ENCODE measurements at places on chromosomes 13 and 19.

DNA sequence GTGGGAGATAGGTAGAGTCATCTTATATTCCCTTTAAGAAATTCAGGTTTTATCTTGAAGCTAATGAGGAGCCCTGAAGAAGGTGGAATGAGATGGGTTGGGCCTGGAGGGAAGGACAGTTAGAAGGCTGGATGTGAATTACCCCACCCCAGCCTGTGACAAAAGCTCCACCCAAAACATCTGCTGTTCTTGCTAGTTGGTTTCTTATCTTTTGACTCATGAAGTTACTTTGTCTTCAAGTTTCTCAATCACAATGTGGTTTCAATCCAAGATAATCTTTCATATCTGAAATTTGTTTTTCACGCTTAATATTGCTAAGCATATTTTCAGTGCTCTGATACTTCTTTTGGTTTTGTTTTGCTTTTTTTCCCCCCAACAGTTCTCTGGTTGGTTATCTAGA, 38.3 kb upstream of the HMGB1 start:
- H3K4me1 ChIP-seq, result no peaks in the 10 kb centered on the region
- no peak overlapping the region for H3K4me3 ChIP-seq
- no peaks in the 10 kb centered on the region for H3K36me3 ChIP-seq
- no peak overlapping the region for H3K27ac ChIP-seq
- no peaks in the 10 kb centered on the region for H3K27me3 ChIP-seq

- H3K27me3 ChIP-seq, result no peaks in the 10 kb centered on the region
- no peaks in the 10 kb centered on the region for H3K4me1 ChIP-seq
- peaks cover 5% of the 10 kb centered on the region for H3K36me3 ChIP-seq
- DNase-seq, result no peak
- no peak overlapping the region for H3K4me3 ChIP-seq
Observed at GRCh38 chr13:113999618-113999910, 25.7 kb upstream of the C13orf46 start.

DNA sequence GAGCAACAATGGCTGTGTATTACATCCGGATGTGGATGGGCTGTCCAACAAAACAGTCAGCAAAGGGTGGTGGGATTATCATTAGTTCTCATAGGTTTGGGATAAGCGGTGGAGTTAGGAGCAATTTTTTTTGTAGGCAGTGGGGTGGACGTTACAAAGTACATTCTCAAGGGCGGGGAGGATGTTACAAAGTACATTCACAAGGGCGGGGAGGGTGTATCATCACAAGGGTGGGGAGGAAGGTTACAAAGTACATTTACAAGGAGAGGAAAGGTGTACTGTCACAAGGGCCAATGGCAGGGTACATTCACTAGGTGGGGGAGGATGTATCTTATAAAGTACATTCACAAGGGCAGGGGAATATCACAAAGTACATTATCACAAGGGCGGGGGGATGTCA, 20.8 kb upstream of the ZNF561 start:
- H3K27me3 ChIP-seq, result no peaks in the 10 kb centered on the region
- DNase-seq, result no peak
- peaks cover 14% of the 10 kb centered on the region for H3K36me3 ChIP-seq
- H3K27ac ChIP-seq, result no peak overlapping the region
- H3K4me1 ChIP-seq, result no peaks in the 10 kb centered on the region

DNA sequence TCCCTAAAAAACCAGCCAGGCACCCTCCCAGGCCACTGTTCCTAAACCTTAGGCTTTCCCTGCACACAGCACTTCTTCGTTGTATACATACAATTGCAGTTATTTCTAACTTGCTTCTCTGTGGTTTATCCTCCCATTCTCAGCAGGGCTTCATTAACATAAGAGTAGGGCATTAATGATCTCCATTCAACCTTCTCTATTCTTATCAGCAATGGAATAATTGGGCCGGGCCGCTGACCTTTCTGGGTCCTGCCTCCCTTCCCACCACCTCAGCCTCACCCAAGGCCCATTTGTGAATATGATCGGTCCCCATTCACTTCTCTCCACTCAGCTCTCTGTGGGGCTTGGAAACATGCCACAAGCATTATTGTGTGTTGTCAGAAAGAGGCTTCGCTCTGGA, 184.2 kb downstream of the SUCLA2 start:
- H3K4me3 ChIP-seq, result no peak overlapping the region
- H3K36me3 ChIP-seq, result no peaks in the 10 kb centered on the region
- no peaks in the 10 kb centered on the region for H3K4me1 ChIP-seq
- DNase-seq, result no peak
- no peaks in the 10 kb centered on the region for H3K27me3 ChIP-seq

DNA sequence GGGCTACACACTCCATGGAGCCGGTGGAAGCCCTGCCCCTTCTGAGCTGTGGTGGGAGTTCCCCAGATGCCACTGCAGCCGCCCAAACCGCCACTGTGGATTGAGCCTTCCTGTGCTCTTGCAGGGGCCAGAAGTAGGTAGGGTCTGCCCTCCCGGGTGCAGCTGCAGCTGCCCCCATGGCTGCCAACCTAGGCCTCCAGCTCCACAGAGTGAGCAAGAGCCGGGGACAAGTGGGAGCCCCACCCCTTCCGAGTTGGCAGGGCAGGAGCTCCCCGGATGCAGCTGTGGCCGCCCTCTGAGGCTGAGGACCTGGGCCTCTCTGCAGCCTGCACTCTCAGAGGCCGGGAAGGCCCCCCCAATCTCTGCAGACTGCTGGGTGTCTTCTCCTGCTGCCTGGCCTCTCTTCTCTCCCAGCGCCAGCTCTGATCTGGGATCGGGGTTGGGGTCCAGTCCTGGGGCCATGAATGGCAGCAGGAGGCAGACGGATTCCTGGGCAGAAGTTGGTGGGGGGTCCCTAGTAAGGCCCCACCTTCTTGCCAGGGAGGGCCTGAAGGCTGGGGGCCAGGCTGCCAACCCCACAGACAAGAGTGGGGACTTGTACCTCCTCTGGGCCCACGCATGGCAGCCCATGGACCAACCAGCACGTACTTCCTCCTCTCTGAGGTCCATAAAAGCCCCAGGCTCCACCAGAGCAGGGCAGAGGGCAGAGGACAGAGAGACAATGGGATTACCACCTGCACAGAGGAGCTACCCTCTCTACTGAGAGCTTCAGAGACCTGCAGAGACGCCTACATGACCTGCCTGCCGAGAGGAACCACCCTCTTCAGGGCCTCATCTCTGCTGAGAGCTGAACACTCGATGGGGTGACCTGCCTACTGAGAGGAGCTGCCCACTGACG, 28.9 kb downstream of the AP2S1 start:
- H3K36me3 ChIP-seq, result no peaks in the 10 kb centered on the region
- DNase-seq, result peak; percentile 78
- H3K4me3 ChIP-seq, result no peak overlapping the region
- H3K4me1 ChIP-seq, result peaks cover 14% of the 10 kb centered on the region
- no peaks in the 10 kb centered on the region for H3K27me3 ChIP-seq
- H3K27ac ChIP-seq, result peak overlapping the region; percentile 42

DNA sequence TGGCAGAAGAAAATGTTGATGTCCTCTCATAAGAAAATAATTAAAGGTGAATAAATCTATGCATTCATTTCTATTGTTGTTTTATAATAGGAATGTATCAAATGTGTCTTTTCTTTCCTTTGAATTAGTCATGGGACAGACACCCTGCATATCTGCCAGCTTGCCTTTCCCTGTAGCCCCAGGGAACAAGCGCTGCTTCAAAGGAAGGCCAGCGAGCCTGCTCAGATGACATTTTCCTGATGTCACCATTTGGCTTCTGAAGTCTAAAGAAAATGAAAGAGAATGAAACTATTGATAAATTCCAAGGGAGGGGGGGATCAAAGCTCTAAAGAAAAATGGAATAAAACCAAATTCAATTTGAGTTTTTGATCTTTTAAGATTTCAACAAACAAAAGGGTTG, 574.8 kb downstream of the IRS2 start:
- no peaks in the 10 kb centered on the region for H3K36me3 ChIP-seq
- no peaks in the 10 kb centered on the region for H3K4me1 ChIP-seq
- no peak overlapping the region for H3K4me3 ChIP-seq
- no peaks in the 10 kb centered on the region for H3K27me3 ChIP-seq

DNA sequence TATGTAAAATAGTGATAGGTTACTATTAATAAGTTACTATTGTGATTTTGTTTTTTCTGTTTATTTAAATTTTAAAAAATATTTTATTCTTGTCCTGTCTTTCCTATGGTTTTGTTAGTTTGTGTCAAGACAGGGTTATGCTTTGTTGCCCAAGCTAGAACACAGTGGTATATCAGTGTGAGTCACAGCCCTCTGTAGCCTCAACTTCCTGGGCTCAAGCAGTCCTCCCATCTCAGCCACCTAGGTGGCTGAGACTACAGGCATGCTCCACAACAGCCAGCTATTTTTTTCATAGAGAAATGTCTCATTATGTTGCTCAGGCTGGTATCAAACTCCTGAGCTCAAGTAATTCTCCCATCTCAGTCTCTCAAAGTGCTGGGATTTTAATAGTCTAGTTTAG, 99.5 kb downstream of the ZNF675 start:
- H3K36me3 ChIP-seq, result no peaks in the 10 kb centered on the region
- H3K4me1 ChIP-seq, result no peaks in the 10 kb centered on the region
- H3K27ac ChIP-seq, result no peak overlapping the region
- no peaks in the 10 kb centered on the region for H3K27me3 ChIP-seq
- H3K4me3 ChIP-seq, result no peak overlapping the region
- DNase-seq, result no peak

DNA sequence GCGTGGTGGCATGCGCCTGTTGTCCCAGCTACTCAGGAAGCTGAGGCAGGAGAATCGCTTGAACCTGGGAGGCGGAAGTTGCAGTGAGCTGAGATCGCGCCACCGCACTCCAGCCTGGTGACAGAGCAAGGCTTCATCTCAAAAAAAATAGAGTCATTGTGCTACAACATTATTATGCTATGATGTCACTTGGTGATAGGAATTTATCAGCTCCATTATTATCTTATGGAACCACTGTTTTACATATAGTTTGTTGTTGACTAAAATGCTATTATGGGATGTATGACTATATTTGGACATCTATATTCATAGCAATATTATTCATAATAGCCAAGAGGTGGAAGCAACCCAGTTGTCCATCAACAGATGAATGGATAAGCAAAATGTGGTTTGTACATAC, 26.4 kb upstream of the SLC7A1 start:
- no peak overlapping the region for H3K27ac ChIP-seq
- H3K4me1 ChIP-seq, result no peaks in the 10 kb centered on the region
- DNase-seq, result no peak
- no peak overlapping the region for H3K4me3 ChIP-seq
- no peaks in the 10 kb centered on the region for H3K27me3 ChIP-seq

GRCh38 chr13:48975101-48975855, 434 bp upstream of the FNDC3A start:
- peak; percentile 66 for DNase-seq
- H3K27me3 ChIP-seq, result no peaks in the 10 kb centered on the region
- peak overlapping the region; percentile 99 for H3K27ac ChIP-seq
- H3K4me1 ChIP-seq, result peaks cover 22% of the 10 kb centered on the region

- H3K27ac ChIP-seq, result no peak overlapping the region
- no peak for DNase-seq
- no peaks in the 10 kb centered on the region for H3K4me1 ChIP-seq
- no peaks in the 10 kb centered on the region for H3K36me3 ChIP-seq
Observed at GRCh38 chr13:105625691-105626090, 909.8 kb downstream of the EFNB2 start.

DNA sequence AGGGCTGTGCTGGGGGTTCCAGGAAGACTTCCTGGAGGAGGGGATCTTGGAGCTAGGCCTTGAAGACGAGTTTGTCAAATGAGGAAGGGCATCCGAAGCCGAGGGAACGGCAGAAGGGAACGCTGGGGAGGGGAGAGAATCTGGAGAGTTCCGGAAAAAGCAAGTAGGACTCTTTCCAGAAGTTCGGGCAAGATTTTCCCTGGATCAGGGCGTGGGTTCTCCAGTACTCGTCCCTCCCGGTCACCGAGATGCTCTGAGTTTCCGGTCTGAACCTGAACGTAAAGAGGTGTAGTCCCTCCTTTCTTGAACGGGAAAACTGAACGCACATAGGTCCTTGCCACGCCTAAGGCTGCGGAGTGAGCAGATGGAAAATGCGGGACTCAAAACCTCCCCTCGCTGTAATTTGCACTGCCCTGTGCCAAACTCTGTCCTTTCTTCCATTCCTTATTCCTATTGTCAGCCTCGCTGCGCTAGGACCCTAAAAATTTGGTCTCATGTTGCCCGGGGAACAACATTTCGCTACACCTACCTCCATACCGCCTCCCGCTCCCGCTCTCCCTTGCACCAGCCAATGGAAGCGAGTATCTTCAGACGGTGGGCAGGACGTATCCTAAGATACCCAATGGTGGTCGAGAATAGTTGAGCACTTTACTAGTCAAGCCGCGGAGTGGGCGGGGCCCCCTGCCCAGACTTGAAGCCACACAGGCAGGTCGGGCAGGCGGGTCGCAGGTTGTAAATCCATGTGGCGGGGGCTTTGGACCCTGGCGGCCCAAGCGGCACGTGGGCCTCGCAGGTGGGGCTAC, at the start of gene GTPBP3:
TSS of gene GTPBP3 (plus strand) at position 682 of the 803 bp plus-strand sequence. CDS start at position 741, 59 bp downstream.
- H3K27ac ChIP-seq, result peak within 1 kb of the TSS; percentile 94
- no peaks in the 10 kb centered on the region for H3K27me3 ChIP-seq
- DNase-seq, result peak; percentile 98
- peak within 1 kb of the TSS; percentile 95 for H3K4me3 ChIP-seq
- no peaks in the 10 kb centered on the region for H3K36me3 ChIP-seq
- peaks cover 30% of the 10 kb centered on the region for H3K4me1 ChIP-seq

- H3K4me1 ChIP-seq, result peaks cover 17% of the 10 kb centered on the region
- no peak for DNase-seq
- peak overlapping the region; percentile 51 for H3K27ac ChIP-seq
- H3K27me3 ChIP-seq, result no peaks in the 10 kb centered on the region
- H3K4me3 ChIP-seq, result peak overlapping the region; percentile 90
Observed at GRCh38 chr19:57560049-57560491, 407 bp upstream of the ZNF550 start.

DNA sequence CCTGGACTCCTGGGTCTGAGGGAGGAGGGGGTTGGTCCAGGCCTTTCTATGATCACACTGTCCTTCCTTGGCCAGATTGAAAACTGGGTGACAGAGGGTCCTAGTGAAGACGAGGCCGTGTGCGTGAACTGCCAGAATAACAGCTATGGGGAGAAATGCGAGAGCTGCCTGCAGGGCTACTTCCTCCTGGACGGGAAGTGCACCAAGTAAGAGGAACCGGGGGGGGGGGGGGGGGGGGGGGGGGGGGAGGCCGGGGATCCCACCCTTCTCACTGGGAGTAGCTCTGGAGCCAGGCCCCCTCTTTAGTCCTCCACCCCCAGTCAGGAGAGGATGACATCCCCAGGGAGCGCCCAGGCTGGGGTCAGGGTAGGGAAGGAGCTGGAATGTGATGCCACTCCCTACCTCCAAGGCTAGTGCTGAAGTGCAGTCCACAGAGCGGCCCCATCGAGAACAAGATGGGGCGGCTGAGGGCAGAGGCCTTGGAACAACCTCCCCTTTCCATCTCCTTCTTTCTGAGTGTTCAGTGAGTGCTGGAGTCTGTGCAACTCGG, 19.4 kb downstream of the CNFN start:
- no peak overlapping the region for H3K4me3 ChIP-seq
- no peak overlapping the region for H3K27ac ChIP-seq
- H3K27me3 ChIP-seq, result no peaks in the 10 kb centered on the region
- H3K36me3 ChIP-seq, result no peaks in the 10 kb centered on the region
- no peak for DNase-seq

GRCh38 chr13:109804654-109805053, 18.3 kb upstream of the IRS2 start:
- H3K27ac ChIP-seq, result no peak overlapping the region
- no peak for DNase-seq
- no peaks in the 10 kb centered on the region for H3K27me3 ChIP-seq
- no peaks in the 10 kb centered on the region for H3K4me1 ChIP-seq
- H3K4me3 ChIP-seq, result no peak overlapping the region
- no peaks in the 10 kb centered on the region for H3K36me3 ChIP-seq

GRCh38 chr19:54229146-54229545, 6.3 kb upstream of the LILRB3 start:
- H3K36me3 ChIP-seq, result no peaks in the 10 kb centered on the region
- no peak overlapping the region for H3K27ac ChIP-seq
- no peak overlapping the region for H3K4me3 ChIP-seq
- no peak for DNase-seq
- H3K4me1 ChIP-seq, result no peaks in the 10 kb centered on the region

All from upper lobe of right lung (tissue), 1 donor.